ENCODE measurements at places on chromosomes 2 and 18.
A peak's percentile ranks its signal among the peaks of the same experiment; 100 is the strongest.

GRCh38 chr2:100365434-100365833 is 43.1 kb upstream of the LONRF2 start:
- DNase-seq: no peak

GRCh38 chr2:44839370-44839769 is 102.1 kb upstream of the SIX3 start:
- DNase-seq: no peak

GRCh38 chr2:108927936-108928659 is 60.9 kb downstream of the EDAR start:
- peak; percentile 38 for DNase-seq

GRCh38 chr2:164785457-164785856 is 56.2 kb downstream of the COBLL1 start:
- DNase-seq: no peak
